SJCRH30 (cell line): ENCODE measurements at places on chromosomes 16 and 17.
A peak's percentile ranks its signal among the peaks of the same experiment; 100 is the strongest.

GRCh38 chr16:84368308-84368996, at the start of gene ATP2C2:
TSS of gene ATP2C2 (plus strand) at chr16:84368538. CDS start at chr16:84368616, 78 bp downstream.
- DNase-seq = no peak

DNA sequence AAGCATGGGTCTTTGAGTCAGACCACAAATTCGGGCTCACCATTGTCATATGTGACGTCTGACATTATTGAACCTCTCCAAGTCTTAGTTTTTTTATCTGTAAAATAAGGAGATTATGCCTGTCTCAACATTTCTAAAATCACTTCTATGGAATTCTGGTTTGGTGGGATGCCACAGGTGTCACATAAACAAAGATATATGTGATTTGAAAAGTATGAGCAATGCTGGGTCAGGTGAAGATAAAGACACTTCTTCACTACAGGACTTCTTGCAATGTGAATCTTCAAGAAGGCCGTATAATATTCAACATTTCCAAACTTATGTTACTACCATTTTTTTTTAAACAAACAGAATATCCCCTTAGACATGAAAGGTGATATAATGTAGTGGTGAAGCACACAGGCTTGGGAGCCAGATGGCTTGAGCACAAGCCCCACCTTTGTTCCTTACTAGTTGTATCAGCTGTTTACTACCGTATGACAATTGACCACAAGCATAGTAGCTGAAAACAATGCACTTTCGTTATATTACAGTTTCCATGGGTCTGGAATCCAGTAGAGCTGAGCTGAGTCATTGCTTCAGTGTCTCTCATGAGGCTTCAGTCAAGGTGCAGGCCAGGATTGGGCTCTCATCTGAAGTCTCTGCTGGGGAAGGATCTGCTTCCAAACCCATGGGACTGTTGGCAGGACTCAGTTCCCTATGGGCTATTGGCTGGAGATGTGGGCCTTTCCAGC, 87.7 kb downstream of the UTP18 start:
- no peak for DNase-seq

- no peak for DNase-seq
Observed at GRCh38 chr17:78196716-78197115, 9.6 kb downstream of the AFMID start.

DNA sequence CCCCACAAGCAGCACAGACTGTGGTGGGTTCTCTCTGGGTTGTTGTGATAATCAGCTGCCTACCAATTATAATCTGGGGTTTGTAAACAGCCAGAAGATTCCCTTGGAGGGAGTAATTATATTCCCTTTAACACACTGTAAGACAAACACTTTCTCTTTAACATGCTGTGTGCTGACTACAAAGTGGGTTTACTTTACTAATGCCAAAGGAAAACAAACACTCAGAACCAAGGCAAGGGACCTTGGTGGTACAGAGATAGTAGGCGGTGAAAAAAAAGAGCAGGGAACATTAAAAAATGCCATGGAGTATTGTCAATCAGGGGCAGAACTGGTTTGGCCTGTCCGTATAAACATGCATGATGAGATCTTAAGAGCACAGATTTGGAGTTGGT, 3.0 kb upstream of the VAT1L start:
- no peak for DNase-seq

DNA sequence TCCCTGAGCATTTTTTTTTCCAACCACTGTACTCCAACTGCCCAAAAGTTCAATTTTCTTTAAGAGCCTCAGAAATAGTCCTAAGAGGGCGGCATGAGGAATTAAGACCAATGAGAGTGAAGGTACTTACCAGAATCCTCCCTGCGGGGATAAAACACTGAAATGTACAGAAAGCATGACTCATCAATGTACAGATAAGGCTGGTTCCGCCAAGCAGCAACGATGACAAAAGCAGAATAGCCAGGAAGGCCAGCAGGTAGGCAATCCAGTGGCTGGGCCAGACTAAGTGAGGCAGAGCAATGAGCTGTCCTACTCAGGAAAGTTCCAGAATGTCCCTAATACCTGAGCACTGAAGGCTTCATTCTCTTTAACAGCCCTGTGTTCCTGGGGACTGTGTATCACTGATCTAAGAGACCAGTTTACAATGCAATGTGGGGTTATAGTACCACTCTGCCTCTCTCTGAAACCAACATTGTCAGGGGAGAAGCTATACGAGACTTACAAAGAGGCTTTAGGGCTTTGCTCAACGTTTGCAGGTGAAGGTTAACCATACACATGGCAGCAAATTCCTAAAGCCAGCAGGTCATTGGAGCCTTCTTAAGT, 11.0 kb upstream of the GPR139 start:
- DNase-seq = no peak

- DNase-seq = peak; percentile 61
Observed at GRCh38 chr17:73309727-73310596, 1.8 kb downstream of the CDC42EP4 start.

- no peak for DNase-seq
Observed at GRCh38 chr16:61969077-61969382, 67.2 kb downstream of the CDH8 start.

GRCh38 chr16:88730632-88731607, 24.6 kb downstream of the CTU2 start:
- DNase-seq = peak; percentile 88

- DNase-seq = no peak
Observed at GRCh38 chr17:82090549-82091263, 7.3 kb downstream of the FASN start.

DNA sequence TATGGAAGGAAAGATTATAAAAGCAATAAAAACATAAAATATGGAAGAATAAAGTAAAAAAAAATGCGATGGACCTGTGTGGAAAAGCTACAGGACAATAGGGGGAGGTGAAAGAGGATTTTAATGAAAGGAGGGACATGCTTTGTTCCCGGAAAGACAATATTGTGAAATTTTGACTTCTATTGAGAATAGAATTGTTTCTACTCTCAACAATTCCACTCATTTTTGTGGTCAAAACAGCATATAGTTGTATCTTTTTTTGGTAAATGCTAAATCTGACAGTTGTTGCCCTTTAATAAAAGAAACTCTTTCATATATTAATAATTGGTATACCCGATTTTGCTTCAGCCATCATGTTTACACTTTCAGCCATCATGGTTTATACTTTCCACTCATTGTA, 22.9 kb upstream of the APPBP2 start:
- no peak for DNase-seq

DNA sequence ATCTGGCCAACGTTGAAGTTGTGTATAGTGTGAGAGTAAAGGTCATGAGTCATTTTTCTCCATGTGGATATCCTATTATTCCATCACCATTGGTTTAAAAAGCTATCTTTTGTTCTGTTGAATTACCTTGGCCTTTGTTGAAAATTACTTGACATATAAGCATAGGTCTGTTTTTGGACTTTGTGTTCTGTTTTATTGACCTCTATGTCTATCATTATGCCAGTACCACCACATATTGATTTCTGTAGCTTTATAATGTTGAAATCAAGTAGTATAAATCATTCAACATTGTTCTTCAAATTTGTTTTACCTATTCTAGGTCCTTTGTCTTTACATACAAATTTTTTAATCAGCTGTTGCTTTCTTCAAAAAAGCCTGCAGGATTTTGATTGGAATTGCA, 58.5 kb downstream of the NLK start:
- DNase-seq = no peak

DNA sequence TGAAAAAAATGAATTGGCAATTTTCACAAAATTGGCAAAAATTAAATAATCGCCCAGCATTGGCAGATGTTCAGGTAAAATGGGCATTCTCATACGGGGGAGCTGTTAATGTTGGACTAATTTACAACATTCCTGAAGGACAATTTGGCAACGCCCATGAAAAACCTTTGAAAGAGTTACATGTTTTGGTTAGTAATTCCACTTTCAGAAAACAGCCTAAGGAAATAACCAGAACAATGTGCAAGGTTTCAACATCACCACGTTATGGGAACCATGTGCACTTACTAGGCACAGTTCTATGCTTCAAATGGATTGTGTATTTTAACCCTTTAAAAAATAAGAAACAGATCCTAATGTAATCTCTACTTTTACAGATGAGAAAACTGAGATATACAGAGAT, 62.7 kb downstream of the CDYL2 start:
- no peak for DNase-seq

- no peak for DNase-seq
Observed at GRCh38 chr16:79561729-79562128, 38.8 kb downstream of the MAF start.

- DNase-seq = peak; percentile 7
Observed at GRCh38 chr16:12500771-12501170, 302.9 kb downstream of the CPPED1 start.

- peak; percentile 30 for DNase-seq
Observed at GRCh38 chr16:188674-189073, 8.4 kb downstream of the HBQ1 start.

DNA sequence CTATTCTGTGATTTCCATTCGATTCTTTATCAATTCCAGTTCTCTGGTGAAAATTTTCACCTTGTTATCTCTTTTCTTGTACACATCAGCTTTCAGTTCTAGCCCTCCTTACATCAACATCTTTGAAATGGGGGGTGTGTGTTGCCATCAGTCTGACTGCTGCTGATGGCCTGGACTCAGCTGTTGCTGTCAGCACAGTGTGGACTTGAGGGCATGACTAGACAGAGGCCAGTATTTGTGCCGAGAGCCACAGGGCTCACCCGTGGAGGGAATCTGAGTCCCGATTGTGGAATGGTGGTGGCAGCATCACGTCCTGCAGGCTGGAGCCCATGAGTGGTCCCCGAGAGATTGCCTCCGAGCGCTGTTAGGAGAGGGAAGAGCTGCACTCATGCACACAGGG, 114.2 kb downstream of the RPTOR start:
- peak; percentile 82 for DNase-seq

DNA sequence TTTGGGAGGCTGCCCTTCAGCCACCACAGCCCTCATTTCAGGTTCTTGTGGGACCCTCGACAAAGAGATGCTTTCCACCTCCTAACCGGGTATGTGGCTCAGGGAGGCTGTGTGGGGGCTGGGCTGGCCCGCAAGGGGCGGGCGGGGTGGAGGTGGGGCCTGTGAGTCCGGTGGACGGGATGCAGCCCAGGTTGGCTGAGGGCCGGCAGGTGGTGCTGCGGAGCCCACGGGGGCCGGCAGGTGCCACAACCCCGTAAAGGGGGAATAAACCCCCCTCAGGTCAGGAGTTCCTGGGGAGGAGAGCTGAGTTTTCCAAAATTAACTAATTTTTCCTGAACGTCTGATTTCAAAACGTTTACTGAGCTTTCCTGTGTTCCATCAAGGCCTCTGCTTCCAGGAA, 4.9 kb upstream of the CIAO3 start:
- peak; percentile 35 for DNase-seq

DNA sequence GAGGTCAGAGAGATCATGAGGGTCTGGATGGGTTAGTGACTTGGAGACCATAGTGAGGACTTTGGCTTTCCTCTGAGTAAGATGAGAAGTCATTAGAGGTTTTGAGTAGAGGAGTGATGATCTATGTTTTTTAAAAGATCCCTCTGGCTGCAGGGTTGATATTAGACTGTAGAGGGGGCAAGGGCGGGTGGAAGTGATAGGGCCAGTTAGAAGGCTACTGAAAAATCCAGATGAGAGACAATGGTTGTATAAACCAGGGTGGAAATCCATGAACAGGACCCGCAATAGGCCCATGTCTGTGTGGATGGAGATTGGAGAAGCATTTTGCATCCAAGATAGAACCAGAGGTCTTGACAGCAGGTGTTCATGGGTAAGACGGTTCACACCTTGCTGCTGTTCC, 9.8 kb downstream of the ITGAL start:
- no peak for DNase-seq

- no peak for DNase-seq
Observed at GRCh38 chr16:49749816-49750215, 106.1 kb downstream of the ZNF423 start.

DNA sequence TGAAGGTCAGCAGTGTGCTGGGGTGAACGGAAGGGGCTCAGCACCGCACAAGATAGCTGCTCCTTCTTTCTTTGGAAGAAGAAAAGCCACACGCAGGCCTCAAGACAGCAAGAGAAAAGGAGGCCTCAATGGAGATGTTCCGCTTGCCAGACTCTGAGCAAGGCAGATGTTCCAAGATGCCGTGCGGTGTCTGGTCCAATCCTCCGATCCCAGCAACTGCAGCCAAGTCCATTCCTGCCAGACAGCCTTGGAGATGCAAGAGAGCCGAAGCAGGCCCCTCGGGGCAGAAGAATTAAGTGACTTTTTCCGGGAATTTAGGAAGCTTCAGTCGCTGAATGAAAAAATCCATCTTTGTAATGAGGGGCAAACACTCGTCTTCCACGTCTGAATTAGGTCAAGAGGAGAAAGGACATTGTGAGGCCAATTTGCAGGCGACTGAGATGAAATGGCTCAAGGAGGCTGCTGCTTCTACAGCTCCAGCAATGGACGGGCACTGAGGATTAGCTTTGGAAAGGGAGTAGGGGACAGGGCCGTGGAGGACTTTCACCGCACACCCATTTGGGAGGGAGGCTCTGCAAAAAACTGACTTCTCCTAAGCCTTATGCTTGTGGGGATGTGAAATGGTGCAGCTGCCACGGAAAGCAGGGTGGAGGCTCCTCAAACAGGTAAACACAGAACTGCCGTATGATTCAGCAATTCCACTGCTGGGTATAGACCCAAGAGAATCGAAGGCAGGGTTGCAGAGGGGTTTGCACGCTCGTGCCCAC, 44.7 kb downstream of the RPH3AL start:
- DNase-seq = no peak

DNA sequence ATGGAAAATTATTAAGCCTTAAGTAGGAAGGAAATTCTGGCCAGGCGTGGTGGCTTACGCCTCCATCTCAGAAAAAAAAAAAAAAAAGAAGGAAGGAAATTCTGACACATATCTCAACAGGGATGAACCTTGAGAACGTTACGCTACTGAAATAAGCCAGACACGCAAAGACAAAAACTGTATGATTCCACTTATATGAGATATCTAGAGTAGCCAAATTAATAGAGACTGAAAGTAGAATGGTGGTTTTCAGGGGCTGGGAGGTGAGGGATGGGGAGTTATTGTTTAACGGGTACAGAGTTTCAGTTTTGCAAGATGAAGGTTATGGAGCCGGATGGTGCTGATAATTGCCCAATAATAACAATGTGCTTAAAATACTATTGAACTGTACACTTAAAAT, 16.2 kb upstream of the HNF1B start:
- no peak for DNase-seq

DNA sequence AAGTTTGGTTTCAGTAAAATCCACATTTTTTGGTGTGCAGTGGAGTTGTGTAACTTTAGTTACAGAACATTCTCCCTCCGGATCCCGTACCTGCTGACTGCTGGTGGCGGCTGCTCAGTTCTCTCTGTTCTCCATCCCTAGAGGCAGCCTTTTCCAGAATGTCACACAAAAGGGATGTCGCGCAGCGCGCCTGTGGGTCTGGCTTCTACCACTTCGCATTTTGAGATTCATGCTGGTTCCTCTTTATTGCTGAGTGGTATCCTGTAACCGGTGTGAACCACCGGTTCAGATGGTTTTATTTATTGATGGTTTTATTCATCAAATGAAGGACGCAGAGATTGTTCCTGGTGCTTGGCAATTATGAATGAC, 981 bp upstream of the CEP131 start:
- no peak for DNase-seq
